Kidney (tissue), 22 donors: ENCODE measurements at places on chromosomes 3 and 15.

- no peak overlapping the region for H3K27ac ChIP-seq
- no peaks in the 10 kb centered on the region for H3K4me1 ChIP-seq
- H3K36me3 ChIP-seq: no peaks in the 10 kb centered on the region
- DNase-seq: no peak
- H3K27me3 ChIP-seq: no peaks in the 10 kb centered on the region
- H3K4me3 ChIP-seq: peak overlapping the region; percentile 63
These were observed 147.8 kb upstream of the IL12A start for GRCh38 chr3:159840703-159841299.

- DNase-seq: no peak
- H3K27ac ChIP-seq: no peak overlapping the region
- no peak overlapping the region for H3K4me3 ChIP-seq
These were observed 8.0 kb downstream of the HDDC3 start for GRCh38 chr15:90924375-90924774.

GRCh38 chr15:52291204-52291603, 4.4 kb downstream of the MYO5C start:
- no peak for DNase-seq
- peaks cover 14% of the 10 kb centered on the region for H3K4me1 ChIP-seq
- H3K4me3 ChIP-seq: no peak overlapping the region
- no peaks in the 10 kb centered on the region for H3K36me3 ChIP-seq

GRCh38 chr15:39396979-39397615, 183.8 kb upstream of the THBS1 start:
- DNase-seq: no peak
- no peaks in the 10 kb centered on the region for H3K4me1 ChIP-seq
- H3K27me3 ChIP-seq: no peaks in the 10 kb centered on the region
- H3K36me3 ChIP-seq: no peaks in the 10 kb centered on the region
- H3K27ac ChIP-seq: no peak overlapping the region
- H3K4me3 ChIP-seq: no peak overlapping the region

DNA sequence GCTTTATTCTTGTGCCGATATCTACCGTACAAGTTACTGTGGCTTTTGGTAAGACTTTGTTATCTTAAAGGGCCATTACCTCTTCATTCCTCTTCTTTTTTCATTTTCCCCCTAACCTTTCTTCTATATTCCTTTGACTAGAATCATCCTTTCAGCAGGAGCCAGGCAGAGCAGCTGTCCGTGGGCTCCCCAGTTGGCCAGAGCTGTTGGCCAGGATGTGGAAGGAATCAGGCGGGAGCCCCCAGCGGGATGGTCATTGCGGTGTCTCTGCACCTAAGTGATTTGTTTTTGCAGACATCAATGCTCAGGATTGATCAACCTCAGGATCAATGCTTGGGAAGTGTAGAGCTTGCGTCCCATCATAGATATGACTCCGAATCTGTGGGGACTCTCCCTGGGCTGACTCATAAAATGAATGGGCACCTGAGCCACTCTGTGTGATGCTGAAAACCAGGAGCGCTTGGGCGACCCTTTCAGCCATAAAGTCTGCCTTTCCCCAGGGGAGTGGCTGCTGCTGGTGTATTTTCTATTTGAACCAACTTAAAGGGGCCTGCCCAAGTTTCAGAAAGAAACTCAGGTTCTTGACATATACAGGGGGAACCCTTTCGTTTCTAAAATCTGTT, 21.7 kb downstream of the APBA2 start:
- no peaks in the 10 kb centered on the region for H3K27me3 ChIP-seq
- H3K4me3 ChIP-seq: no peak overlapping the region
- peak; percentile 7 for DNase-seq
- H3K4me1 ChIP-seq: no peaks in the 10 kb centered on the region
- H3K36me3 ChIP-seq: no peaks in the 10 kb centered on the region

GRCh38 chr3:4233488-4233887, 69.7 kb upstream of the SETMAR start:
- H3K4me1 ChIP-seq: no peaks in the 10 kb centered on the region
- no peak overlapping the region for H3K4me3 ChIP-seq
- no peaks in the 10 kb centered on the region for H3K27me3 ChIP-seq
- H3K36me3 ChIP-seq: no peaks in the 10 kb centered on the region

DNA sequence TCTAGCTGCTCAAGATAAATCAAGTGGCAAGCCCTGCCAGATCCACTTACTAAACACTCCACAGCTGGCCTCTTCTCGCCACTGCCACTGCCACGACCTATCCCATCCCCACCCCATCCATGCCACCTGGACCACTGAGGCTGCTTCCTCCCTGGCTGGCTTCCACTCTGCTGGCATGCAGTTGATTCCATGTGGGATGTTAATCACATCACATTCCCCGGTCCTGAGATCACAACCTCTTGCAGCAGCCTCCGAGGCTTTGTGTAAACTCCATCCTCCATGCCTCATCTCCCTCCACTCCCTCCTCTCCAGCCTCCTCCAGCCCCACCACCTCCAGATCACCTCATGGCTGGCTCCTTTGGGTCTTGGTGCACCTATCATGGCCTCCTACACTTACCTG, 7.7 kb downstream of the NCKIPSD start:
- H3K27me3 ChIP-seq: no peaks in the 10 kb centered on the region
- no peaks in the 10 kb centered on the region for H3K4me1 ChIP-seq
- no peak for DNase-seq

GRCh38 chr3:62723914-62724217, 151.3 kb downstream of the CADPS start:
- H3K27ac ChIP-seq: no peak overlapping the region
- H3K4me3 ChIP-seq: no peak overlapping the region
- peak; percentile 14 for DNase-seq
- H3K36me3 ChIP-seq: no peaks in the 10 kb centered on the region

DNA sequence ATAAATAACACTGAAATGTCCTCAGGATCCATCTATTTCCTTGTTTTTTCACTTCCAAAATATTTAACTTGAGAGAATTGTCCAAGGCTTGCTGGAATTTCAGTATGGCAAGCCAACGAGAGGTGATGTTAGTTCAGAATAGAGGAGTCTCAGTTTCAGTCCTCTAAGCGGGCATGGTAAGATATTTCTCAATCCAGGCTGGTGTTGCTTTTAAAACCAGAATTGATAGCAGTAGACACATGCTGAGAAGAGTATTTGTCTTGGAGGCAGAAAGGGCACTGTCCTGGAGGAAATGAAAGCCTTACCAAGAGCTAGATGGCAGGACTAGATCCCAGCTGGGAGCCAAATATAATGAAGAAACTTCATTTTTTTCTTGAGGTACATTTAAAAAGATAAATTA, 23.1 kb downstream of the PHLDB2 start:
- no peak overlapping the region for H3K4me3 ChIP-seq
- peaks cover 8% of the 10 kb centered on the region for H3K36me3 ChIP-seq
- H3K27me3 ChIP-seq: no peaks in the 10 kb centered on the region
- no peak overlapping the region for H3K27ac ChIP-seq
- H3K4me1 ChIP-seq: peaks cover 4% of the 10 kb centered on the region

GRCh38 chr3:11539218-11539617, 104.5 kb downstream of the VGLL4 start:
- no peaks in the 10 kb centered on the region for H3K4me1 ChIP-seq
- no peaks in the 10 kb centered on the region for H3K27me3 ChIP-seq
- no peak overlapping the region for H3K4me3 ChIP-seq

DNA sequence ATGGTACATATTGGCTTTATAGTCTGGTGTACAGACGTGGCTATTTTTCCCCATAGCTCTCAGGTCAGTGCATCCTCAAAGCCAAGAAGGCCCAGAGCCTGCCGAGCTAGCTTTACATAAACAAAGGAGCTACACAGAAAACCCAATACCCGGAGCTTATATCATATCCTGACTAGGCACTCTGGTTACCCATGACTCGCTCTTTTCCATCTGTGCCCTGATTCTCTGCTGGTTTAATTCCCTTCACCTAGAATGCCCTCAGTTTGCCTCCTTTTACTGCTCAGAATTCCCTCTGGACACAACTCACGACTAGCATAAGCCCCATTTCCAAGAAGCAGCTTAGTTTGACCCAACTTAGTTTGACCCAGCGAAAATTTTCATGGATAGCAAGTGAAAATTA, 110.8 kb downstream of the TIGIT start:
- no peak overlapping the region for H3K4me3 ChIP-seq
- DNase-seq: no peak
- H3K36me3 ChIP-seq: no peaks in the 10 kb centered on the region
- no peak overlapping the region for H3K27ac ChIP-seq

- H3K4me3 ChIP-seq: no peak overlapping the region
- H3K36me3 ChIP-seq: no peaks in the 10 kb centered on the region
- no peak for DNase-seq
- H3K27ac ChIP-seq: no peak overlapping the region
- no peaks in the 10 kb centered on the region for H3K27me3 ChIP-seq
- no peaks in the 10 kb centered on the region for H3K4me1 ChIP-seq
These were observed 283.0 kb downstream of the UACA start for GRCh38 chr15:70480196-70480856.

GRCh38 chr3:117722856-117723255, 1013.3 kb downstream of the TUSC7 start:
- no peak overlapping the region for H3K27ac ChIP-seq
- H3K36me3 ChIP-seq: no peaks in the 10 kb centered on the region
- H3K27me3 ChIP-seq: no peaks in the 10 kb centered on the region
- H3K4me1 ChIP-seq: no peaks in the 10 kb centered on the region

- no peak overlapping the region for H3K4me3 ChIP-seq
- no peaks in the 10 kb centered on the region for H3K27me3 ChIP-seq
- no peak overlapping the region for H3K27ac ChIP-seq
- H3K4me1 ChIP-seq: no peaks in the 10 kb centered on the region
- no peak for DNase-seq
- no peaks in the 10 kb centered on the region for H3K36me3 ChIP-seq
These were observed 563.1 kb downstream of the GRM7 start for GRCh38 chr3:7423995-7424394.

GRCh38 chr3:41974223-41974622, 12.3 kb upstream of the ULK4 start:
- no peak for DNase-seq
- H3K27me3 ChIP-seq: no peaks in the 10 kb centered on the region
- H3K4me1 ChIP-seq: no peaks in the 10 kb centered on the region

GRCh38 chr15:58492661-58493397, 61.0 kb downstream of the LIPC start:
- no peak overlapping the region for H3K27ac ChIP-seq
- H3K27me3 ChIP-seq: no peaks in the 10 kb centered on the region
- no peak for DNase-seq
- no peak overlapping the region for H3K4me3 ChIP-seq

DNA sequence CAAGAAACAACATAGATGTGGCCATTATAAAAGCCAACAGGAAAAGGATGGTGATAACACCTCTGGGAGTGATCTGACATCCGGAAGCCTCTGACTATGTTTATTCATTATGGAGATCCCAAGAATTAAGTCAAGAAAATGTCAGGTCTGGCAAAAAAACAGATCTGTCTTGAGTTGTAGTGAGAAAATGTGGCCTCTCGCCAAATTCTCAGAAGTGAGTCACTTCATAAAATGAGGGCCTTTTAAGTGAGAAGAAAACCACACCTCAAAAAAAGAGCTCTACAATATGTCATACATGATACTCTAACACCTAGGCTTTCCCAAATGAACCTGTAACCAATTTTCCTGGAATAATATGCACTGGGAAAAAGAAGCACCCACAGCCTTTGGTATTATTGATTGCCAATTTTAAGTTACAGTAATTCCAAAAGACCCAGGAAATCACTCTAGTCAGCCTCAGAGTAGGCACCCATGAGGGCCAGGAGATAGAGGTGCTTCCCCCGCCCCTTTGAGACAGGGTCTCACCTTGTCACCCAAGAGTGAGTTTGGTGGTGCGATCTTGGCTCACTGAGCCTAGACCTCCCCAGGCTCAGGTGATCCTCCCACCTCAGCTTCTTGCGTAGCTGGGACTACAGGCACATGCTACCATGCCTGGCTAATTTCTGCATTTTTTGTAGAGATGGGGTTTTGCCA, 38.0 kb downstream of the CCR3 start:
- H3K27ac ChIP-seq: no peak overlapping the region
- no peaks in the 10 kb centered on the region for H3K4me1 ChIP-seq
- H3K36me3 ChIP-seq: no peaks in the 10 kb centered on the region
- no peaks in the 10 kb centered on the region for H3K27me3 ChIP-seq
- no peak for DNase-seq

GRCh38 chr3:171095063-171095462, 68.5 kb upstream of the SLC2A2 start:
- no peaks in the 10 kb centered on the region for H3K36me3 ChIP-seq
- H3K4me1 ChIP-seq: peaks cover 4% of the 10 kb centered on the region
- H3K27ac ChIP-seq: no peak overlapping the region
- H3K4me3 ChIP-seq: no peak overlapping the region
